Activated CD8-positive, alpha-beta T cell treated with anti-CD3 and anti-CD28 coated beads, Interleukin-2, amount 10 ng/mL, durations not matched to agents 7 days and 5 days (primary cell): ENCODE measurements at places on chromosomes 2 and 18. TPM values are rescaled to one million over a fixed set of nuclear protein-coding genes. Genes with fewer than 3 reads are reported as not detected.
A peak's percentile ranks its signal among the peaks of the same experiment; 100 is the strongest.

- no peak for DNase-seq
Measured at GRCh38 chr2:65488527-65488926, 56.1 kb upstream of the SPRED2 start.

Gene ESPNL
- 0.13 TPM for total RNA-seq

Gene TTC21B
- 15.8 TPM for total RNA-seq

Gene CKAP2L
- 59.3 TPM for total RNA-seq

Gene UGP2
- 164 TPM for total RNA-seq

DNA sequence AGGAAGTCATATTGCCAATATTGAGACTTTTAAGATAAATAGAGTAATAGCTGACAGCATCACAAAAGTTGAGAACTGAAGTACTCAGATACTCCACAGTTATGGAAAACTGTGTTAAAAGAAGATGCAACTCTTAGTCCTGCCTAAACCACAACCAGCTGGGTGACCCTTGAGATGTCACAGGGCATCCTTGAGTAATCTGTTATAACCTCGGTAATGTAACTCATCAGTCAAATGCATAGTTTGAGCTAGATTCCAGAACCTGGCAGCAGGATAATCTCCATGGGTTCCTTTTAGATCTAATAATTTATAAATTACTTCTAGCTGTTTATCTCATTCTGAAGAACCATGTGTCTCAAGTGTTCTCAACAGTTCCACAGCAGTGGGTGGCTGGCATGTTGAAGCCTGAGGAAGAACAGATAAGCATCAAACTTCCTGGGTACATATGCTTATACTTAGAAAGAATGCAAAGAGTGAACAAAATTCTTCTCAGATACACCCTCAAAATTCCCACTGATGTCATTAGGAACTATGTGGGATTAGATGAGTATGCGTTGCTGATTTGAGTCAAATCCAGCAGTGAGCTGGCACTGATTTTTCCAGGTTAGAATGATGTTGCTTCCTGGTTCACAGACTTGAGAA lies 304.1 kb upstream of the ERBB4 start:
- DNase-seq: no peak

DNA sequence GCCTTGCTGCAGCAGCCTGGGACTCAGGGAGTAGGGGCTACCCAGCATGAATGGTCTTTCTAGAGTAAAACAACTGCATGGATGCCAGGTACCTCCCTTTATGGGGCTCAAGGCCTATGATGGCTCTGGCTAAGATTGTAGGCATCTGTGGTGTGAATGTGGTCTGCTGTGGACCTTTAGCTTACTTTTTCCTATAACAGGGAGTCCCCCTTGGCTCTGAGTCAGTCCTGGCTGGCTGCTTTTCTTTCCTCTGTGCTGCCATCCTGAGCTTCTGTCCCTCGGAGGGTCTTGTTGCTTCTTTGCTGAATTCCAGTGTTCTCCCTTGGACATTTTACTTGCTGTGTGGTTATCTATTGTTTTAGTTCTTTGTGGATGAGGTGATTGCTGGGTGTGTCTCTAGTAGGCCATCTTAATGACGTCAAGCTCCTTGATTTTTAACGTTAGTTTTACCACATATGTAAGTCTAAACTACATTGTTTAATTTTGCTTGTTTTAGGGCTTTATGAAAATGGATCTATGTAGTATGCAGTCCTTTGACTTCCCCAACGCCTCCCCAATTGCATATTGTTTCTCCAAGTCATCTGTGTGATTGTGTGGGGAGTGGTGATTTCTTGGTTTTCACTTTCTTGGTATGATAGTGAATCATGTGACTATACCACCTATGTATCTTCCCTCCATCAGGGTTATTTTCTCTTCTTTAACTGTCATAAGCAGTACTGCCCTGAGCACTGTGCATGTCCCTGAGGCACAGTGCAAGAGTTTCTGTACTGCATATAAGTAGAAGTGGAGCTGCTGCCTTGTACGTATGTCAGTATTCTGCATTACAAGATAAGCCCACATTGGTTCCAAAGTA lies 92.4 kb downstream of the NCK2 start:
- no peak for DNase-seq

GRCh38 chr2:77169426-77169825 lies 352.8 kb downstream of the LRRTM4 start:
- no peak for DNase-seq

DNA sequence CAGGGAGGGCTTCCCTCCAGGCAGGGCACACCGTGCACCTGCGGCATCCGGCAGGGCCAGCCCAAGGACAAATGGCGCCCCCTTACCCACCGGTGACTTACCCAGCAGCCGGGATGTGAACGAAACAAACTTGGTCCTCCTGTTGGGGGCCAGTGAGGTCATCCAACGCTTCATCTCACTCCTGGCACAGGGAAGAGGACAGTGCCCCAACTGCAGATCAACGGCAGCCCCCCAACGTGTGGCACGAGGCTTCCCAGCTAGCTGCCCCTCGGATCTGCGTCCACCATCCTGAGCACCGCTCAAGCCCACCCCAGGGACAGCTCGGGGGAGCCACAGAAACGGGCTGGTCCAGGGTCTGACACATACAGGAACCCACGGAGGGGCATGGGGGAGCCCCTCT lies 12.0 kb downstream of the SNORC start:
- no peak for DNase-seq

- peak; percentile 81 for DNase-seq
Measured at GRCh38 chr2:222708274-222708710, 36.8 kb downstream of the MOGAT1 start.

DNA sequence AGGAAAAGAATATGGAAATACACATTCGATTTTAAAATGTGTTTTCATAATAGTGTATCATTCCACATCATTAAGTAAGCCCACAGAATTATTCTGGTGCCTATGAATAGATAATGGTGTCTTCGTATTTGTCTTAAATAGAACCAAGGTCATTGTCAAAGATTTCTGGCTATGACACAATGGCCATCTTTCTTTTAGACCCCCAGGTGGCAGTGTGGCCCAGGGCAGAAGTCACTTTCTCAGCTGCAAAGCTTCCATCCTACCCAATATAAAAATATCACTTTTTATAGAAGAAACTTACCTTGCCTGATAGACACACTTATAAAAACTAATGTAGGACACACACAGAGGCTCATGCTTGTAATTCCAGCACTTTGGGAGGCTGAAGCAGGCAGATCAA lies 57.5 kb downstream of the ZRANB3 start:
- peak; percentile 46 for DNase-seq
